ENCODE measurements at places on chromosomes 13 and 19.
A peak's percentile ranks its signal among the peaks of the same experiment; 100 is the strongest.

GRCh38 chr19:493391-494170 lies 2.7 kb upstream of the MADCAM1 start:
- no peak for DNase-seq

DNA sequence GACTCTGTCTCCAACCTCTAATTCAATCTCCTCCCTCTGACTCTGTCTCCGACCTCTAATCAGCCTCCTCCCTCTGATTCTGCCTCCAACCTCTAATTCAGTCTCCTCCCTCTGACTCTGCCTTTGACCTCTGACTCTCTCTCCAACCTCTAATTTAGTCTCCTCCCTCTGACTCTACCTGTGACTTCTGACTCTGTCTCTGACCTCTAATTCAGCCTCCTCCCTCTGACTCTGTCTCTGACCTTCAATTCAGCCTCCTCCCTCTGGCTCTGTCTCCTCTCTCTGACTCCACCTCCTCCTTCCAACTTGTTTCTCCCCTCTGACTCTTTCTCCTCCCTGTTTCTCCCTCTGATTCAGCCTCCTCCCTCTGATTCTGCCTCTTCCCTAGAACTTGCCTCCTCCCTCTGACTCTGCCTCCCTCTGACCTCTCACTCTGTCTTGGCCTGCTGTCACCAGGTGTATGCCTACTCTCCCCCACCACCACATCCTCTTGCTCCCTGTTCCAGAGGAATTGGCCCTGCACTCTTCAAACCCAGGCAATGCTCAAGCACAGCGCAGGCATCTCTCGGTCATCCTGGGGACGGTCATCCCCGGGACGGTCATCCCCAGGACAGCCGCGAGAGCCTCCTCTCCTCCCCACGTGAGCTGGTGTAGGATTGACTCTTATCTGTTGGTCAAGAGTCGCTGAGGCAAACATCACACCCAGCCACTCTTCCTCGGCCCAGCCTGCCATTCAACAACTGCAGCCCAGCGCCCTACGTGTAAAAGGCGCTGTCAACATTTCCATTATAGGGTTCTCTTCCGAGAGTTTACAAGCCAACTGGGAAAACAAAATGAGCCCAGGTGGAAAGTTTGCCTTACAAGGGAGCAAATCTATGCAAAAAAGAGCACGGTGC lies 60.2 kb downstream of the ZIC5 start:
- DNase-seq = no peak

DNA sequence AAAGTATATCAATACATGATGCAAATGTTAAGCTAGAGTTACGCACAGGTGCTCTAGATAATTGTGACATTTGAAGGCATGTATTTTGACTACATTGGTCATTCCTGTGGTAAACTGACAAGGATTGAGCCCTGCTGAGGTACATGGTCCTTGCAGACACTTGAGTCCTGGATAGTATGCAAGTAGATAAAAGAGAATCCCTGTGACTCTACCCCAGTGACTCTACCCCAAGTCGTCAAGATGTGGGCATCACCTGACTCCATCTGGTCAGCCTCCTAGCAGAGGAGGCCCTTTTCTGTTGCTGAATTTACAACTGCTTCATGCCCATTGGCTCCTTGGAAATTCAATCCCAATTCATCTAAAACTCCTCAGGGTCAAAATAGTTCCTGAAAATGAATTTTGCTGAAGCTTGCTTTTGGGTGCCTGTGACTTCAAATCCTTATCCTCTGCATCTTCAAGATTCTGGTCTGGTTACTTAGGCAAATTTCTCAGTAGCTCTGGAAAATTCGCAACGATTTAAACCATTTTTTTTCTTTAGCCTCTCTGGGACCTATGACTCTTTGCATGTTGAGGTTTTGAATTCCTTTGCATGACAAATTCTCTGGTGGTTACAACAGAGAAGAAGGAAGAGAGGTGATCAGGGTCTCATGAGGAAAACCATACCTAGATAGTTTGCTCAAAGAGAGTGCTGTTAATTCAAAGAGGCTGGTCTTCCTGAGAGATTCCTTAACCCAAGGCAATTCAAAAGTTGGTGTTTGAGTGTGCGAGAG lies 422.1 kb downstream of the FGF9 start:
- no peak for DNase-seq

- no peak for DNase-seq
Observed at GRCh38 chr13:28485996-28486543, 8.9 kb downstream of the FLT1 start.

GRCh38 chr13:78841358-78841963 lies 182.5 kb upstream of the OBI1 start:
- DNase-seq = no peak

DNA sequence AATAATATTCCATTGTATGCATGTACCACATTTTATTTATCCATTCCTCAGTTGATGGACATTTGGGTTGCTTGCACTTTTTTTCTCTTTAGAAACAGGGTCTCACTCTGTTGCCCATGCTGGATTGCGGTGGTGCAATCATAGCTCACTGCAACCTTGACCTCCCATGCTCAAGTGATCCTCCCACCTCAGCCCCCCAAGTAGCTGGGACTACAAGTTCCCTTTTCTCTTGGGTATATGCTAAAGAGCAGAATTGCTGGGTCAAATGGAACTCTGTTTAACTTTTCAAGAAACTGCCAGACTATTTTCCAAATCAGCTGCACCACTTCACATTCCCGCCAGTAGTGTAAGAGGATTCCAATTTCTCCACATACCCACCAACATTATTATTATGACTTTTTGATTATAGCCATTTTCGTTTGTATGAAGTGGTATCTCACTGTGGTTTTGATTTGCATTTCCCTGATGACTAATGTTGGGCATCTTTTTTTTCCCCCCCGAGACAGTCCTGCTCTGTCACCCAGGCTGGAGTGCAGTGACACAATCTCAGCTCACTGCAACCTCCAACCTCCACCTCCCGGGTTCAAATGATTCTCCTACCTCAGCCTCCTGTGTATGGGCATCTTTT lies 7.6 kb upstream of the IPO5 start:
- DNase-seq = peak; percentile 2

DNA sequence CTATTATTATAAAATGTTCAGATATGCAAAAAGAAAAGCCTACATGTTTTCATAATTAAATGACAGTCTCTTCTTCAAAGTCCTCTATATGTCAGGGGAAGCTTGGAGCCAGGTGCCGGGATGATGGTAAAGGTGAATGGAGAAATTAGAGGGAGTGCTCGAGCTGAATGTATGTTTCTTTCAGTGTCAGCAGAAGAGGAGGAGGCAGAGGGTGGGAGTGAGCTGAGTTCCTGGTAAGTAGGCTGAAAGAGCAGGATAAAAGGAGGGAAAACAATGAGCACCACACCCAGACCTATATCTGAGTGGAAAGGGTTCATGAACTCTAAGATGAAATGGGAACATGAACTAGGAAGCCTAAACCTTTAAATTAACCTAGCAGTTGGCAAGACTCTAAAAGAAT lies 307.6 kb upstream of the NBEA start:
- no peak for DNase-seq

DNA sequence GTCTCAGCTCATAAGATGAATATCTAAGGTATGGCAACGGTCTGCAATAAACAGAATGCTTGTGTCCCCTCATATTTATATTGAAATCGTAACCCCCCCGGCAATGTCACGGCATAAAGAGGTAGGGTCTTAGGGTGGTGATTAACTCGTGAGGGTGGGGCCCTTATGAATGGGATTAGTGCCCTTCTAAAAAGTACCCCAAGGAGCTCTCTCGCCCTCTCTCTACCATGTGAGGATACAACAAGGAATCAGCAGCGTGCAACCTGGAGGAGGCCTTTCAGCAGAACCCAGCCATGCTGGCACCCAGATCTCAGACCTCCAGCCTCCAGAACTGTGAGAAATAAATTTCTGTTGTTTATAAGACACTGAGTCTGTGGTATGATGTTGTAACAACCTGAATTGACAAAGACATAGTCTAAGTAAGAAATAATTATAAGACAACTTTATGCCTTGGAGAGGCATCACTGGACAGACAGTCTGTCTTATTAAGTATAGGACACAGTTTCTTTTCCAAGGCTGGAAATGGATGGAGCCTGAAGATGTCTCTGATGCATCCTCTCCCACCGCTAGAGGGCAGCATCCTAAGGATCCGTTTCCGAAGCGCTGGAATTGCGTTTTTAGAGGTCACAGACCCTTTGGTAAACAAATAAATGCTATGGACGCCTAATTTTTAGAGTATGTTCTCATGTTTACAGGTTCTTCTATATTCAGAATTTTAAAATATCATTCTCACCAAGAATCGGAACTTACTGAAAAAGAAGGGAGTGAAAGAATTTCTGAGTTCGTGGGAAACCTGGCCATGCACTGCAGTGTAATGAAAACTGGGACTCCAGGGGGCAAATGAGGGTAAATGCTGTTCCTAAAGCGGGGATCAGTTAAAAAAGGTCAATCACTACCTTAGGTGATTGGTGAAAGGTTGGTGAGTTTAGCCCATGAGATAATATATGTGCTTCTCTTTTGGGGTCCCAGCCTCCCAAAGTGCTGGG lies 13.3 kb upstream of the LEUTX start:
- DNase-seq = peak; percentile 45

DNA sequence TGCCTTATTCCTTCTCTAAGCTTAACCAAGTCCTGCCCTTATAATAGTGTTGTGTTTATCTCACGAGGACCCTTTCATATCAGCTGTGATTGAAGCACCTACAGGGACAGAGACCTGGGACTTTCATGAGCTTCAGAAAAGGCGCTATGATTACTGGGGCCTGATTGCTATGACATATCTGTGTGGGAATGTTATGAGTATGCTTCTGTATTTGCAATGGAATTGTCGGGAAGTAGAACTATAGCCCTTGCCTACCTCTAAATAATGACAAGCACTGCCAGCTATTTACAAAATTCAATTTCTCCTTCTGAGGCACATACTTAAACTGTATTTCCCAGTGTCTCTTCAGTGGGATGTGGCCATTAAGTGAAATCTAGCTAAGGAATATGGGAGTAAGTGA lies 191.5 kb downstream of the LHFPL6 start:
- no peak for DNase-seq

DNA sequence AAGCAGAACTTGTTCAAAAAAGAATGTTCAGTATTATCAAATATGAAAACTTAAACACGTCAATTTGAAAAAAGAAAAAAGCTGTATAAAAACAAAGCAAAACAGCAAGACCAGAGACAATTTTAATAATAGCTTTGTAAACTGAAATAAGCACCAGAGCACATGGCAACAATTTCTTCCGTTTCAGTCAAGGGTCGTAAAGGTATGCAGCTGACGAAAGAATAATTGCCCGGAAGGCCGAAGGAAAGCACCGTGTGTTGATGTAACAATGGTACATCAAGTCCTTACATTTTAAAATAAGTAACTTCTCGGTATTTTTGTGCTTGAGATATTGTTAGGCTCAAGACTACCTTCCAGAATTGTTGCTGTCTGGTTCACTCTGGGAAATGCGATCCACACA lies 1.7 kb downstream of the PROSER1 start:
- DNase-seq = peak; percentile 46

- DNase-seq = no peak
Observed at GRCh38 chr13:44905556-44905955, 83.7 kb downstream of the NUFIP1 start.

All from KBM-7 (cell line).